Peyer's patch (tissue), 4 donors: ENCODE measurements at places on chromosomes 3 and 15.

DNA sequence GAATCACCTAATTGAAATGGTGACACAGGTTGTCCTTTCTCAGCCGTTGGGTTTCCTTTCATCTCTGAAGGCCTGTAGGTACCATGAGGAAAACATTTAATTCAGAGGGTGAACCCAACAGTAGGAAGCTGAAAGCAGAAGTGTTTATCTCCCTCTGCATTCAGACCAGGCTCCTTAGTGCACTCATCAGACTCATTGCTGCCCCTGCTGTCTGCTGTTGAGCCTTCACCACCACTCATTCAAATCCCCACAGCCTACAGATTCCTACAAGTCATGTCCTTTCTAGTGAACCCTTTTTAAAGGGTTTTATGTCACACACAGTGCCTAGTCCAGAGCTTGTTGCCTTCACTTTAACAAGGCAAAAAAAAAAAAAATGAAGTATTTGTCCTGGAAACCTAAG is 13.4 kb downstream of the WDR48 start:
- DNase-seq, result no peak

DNA sequence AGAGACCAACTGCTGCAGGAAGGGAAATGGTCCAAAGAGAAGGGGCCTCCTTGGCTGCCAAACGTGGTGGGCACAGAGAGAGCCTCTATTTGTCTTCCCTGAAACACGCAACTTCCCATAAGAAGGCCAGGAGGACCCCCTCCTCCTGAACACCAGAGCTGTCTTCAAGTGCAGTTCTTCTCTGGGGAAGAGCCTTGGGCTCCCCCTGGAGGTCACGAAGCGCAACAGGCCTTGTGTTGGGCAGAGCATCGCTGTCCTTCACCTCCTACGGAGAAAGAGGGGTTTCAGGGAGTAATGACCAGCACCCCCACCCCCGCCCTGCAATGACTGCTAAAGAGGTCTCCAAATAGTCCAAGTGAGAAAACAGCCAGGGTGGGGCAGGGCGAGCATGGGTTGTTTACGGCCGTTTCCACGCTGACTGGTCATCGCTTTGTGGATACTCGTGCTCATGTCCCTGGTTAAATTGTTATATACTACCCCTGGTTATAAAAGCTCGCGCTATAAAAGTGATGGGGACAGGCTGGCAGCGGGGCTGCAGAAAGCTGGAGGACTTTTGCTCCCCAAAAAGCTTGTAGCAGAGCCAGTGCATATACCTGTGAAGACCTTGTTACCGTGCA is 397.5 kb upstream of the ATP10A start:
- DNase-seq, result no peak

DNA sequence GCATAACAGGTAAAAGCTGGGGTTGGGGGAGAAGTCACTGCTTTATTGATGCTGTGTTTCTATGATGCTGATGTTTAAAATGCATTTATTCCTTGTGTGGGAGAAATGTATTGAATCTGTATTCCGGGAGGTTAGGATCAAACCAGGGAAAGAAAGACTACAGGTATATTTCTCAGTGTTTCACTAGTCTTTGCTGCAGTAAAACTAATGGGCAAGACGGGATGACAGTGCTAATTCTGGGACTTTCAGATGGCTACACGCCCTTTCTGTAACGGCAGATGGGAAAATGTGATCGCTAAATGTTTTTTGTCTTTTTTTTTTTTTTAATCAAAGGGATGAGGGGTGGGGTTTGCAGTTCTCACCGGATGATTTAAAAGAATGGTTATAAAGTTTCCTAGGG is 393 bp downstream of the CNTN6 start:
- DNase-seq, result no peak

- DNase-seq, result no peak
These were observed 951 bp downstream of the FNDC3B start for GRCh38 chr3:172040078-172040980.

- no peak for DNase-seq
These were observed 59.2 kb downstream of the LYZL4 start for GRCh38 chr3:42351207-42351606.

DNA sequence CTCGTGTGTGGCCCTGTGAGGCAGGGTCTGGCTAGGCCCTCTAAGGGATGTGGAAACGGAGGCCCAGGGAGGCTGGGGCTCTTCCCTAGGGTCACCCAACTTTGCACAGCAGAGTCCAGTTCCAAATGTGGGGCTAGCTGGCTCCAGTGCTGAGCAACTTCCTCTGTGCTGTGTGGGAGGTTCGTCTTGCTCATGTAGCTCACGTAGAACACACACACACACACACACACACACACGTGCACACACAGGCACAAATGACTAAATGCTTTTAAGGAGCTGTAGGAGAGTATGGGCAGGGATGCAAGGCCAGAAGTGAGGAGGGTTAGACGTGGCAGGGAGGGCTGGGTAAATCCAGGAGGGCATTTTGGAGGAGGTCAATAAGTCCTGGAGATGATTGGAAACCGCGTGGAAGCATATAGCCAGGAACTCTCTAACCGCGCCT is 213.8 kb downstream of the RPLP1 start:
- DNase-seq, result peak; percentile 54

DNA sequence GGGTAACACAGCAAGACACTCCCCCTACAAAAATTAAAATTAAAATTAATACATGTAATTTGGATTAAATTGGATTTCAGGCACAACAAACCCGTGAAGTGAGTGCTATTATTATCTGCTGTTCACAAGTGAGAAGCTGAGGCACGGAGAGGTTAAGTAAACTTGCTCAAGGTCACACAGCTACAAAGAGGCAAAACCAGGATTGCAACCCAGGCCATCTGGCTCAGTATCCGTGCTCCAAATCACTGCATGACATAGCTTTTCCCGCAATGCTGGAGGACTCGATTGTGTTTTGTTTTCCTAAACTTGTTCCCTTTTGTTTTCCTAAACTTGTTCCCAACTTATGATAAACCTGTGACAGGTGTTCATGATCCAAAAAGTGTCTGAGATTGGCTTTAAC is 19.9 kb upstream of the C15orf39 start:
- DNase-seq, result no peak

- DNase-seq, result no peak
These were observed 27.3 kb downstream of the PARP16 start for GRCh38 chr15:65259367-65259797.

- DNase-seq, result no peak
These were observed 2.3 kb downstream of the GORASP1 start for GRCh38 chr3:39104961-39105686.

- DNase-seq, result peak; percentile 49
These were observed 19.1 kb downstream of the ZNF710 start for GRCh38 chr15:90020021-90020735.

- no peak for DNase-seq
These were observed 30.5 kb upstream of the APH1B start for GRCh38 chr15:63246691-63247469.

GRCh38 chr15:73681856-73682599 is 2.2 kb upstream of the CD276 start:
- no peak for DNase-seq

- no peak for DNase-seq
These were observed 27.6 kb upstream of the VILL start for GRCh38 chr3:37963016-37963415.

DNA sequence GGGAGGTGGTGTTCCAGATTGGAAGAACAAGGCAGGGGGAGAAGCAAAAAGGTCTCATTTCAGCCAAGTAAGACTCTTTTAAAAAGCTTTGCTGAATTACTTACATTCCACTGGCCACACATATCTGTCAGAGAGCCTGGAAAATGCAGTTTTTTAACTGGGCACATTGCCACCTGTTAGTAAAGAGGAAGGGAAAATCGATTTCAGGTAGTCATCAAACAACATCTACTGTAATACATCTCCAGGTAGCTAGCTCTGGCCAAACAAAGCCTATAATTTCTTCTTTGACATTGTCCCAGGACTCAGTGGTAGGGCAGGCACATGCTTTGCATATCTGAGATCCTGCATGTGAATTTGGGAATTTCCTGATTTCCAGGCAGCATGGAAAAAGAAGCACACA is 480.7 kb upstream of the SUCLG2 start:
- no peak for DNase-seq

DNA sequence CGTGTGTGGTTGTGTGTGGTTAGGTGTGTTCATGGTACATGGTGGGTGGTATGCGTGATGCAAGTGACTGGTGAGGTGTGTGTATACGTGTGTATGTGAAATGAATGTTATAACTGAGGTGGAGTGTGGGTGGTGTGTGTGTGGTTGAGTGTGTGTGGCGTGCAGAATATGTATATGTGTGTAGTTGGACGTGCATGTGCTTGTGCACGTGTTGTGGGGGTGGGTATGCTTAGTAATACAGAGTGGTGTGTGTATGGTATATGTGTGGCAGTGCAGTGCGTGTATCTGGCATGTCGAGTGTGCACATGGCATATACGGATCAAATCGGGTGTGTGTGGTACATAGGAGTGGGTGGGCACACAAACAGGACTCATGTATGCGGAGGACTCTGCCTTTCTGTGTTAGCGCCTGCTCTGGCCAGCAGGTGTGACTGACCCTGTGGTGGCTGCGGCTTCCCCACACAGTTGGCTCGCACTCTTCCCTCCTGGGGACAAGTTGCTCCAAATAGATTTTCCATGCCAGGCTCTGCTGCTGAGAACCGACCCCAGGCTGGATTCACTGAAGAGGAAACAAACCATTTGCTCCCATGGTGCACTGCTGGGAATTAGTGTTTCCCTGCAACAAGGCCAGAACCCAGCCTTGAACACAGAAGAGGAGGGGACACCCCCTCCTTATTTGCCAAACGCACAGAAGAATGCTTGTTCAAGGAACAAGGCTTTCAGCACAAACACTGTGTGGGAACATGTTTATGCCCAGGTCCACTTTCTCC is 1.2 kb upstream of the C3orf70 start:
- no peak for DNase-seq

GRCh38 chr3:64056606-64057180 is 33.4 kb upstream of the PSMD6 start:
- no peak for DNase-seq

- no peak for DNase-seq
These were observed 9.2 kb upstream of the MUC4 start for GRCh38 chr3:195820901-195821300.

DNA sequence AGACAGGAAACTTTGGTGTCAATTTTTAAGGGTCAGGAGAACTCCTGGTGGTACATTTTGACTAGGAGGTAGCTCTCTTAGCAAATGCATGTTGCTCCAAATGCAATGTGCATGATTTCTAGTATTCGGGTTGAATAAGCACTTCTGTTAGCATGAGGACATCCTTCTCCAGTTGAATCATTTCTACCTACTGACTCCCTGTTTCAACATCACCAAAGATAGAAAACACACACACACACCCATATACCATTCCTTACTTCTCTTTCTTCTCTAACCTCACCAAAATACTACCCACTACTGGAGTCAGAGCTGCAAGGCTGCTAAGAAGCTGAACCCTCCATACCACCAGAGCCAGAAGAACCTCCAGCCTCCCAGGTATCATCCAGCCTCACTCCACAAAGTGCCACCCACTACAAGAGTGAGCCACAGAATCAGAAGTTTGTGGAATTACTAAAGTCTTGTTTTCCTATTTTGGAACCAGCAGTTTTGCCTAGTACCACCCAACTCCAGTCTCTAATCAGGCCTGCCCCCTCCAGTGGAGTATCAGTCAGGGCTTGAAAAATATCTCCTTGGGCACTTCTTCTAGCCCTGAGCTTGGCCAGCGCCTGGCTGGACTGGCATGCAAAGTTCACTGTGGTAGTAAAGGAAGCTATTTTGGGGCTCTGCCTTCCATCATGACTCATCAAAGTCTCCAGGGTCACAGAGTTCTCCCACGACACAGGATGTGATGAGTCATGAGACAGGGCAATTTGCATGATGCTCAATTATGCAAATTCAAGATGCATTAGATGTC is 110.3 kb downstream of the CYP19A1 start:
- DNase-seq, result no peak

DNA sequence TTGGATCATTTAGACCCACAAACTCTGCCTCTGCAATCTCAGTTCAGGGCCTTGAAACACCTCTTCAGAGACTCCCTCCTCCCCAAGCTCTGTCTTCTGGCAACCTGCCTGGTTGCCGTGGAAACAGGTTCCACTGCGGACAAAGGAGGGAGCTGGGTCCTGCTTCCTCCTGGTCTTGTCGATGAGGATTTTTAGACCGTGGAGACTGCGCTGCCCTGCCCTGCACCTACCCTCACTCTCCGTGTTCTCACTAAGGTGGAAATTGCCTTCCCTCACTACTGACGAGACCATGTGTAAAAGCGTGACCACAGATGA is at the start of gene RTP1:
TSS of gene RTP1 (plus strand) at position 152 of the 315 bp plus-strand sequence. CDS start at position 182, 30 bp downstream.
- no peak for DNase-seq

DNA sequence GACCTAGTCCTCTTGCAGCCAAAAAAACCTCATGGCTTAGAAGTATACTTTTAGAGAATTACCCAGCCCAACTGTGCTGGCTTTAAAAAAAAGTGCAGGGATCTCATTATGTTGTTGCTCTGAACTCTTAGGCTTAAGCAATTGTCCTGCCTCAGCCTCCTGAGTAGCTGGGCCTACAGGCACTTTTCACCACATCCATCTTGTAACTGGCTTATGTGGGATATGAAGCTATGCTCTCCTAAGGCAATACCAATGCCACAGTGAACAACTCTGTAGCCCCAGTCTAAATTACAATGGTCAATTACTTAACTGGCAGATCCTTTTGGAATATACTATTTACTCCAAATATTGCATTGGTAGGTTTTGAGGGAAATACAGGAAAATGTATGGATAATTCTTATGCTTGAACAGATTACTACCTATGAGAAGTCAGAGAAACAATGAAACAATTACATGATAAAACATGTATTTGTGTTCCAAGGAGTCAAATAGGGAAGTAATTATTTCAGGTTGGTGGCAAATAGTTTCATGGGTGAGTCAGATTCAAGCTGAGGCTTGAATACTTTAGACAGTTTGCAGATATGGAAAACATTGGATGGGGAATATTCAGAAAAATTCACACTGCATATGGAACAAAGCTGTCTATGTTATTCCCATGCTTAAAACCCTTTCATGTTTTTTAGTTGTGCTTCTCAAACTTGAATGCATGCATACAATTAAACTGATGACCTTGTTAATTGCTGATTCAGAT is 34.6 kb upstream of the GPR149 start:
- no peak for DNase-seq

DNA sequence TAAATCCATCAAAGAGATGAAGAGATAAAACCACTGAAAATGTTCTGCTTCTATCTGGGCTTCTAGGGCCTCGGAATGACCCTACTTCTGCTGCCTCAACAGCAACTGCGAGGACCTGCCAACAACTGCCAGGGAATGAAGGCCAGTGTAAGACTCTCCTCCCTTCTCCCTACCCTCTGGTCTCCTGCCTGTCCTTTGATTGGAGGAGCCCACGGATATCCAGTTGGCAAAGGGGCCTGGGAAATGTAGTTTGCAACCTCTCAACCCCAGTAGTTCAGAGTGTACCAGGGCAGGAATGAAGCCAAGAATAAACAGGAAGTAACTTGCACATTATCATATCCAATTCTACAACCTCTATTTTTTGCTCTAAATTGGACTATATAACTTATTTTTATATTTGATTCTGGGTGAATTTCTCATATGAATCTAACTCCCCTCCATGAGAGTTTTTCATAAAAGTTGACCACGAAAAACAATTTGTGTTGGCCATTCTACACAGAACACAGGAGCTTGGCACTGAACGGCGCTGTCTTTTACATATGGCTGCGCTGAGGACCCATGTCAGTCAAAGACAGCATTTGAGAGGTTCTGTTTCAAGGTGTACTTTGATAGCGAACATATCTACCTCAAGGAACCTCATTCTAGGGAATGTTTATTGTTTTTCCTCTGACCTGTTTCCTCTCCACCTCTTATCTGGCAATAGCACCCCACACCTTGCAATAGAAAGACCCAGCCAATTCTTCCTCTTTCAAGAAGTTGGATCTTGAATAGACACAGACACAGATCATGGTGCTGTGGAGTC is 91.1 kb upstream of the RNF7 start:
- no peak for DNase-seq

- no peak for DNase-seq
These were observed 35.3 kb downstream of the FSIP1 start for GRCh38 chr15:39747326-39747725.
